ENCODE measurements at places on chromosomes 2 and 18.

DNA sequence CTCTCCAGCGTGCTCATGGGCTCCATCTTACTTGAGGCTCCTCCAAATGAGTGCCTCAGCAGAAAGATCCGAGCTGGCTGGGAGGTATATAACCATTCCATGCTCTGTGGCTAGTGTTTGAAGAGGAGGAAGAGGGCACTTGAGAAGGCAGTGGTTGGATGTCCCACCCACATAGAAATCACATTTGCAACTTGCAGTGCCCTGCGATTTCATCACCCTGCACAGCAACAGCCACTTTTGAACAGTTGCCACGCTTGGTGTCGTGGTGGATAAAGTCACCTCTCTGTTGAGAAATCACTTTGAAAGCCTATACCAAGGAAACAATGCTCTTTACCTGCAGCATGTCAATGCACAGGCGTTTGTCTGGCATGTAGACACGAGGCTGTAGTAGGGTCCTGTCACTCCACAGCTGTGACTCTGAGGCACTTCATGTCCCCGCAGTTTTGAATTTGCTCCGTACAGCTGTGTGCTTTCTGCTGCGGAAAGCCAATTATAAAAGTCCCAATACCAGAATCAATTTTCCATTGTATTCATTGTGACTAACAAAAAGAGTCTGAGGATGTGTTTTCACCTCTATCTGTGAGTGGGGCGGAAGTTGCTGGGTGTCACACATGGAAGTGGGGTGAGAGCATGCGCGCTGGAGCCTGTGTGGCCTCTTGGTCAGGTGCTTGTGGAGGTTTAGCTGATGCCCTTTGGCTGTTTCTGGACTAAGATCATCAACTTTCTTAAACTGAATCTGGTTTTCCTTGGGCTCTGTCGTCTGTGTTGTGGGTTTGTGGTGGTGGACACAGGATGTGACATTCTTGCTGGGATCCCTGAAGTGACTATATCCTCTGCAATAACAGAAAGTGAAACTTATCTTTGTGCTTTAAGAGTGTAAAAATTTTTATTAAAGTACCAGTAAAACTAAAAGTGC, 2.8 kb downstream of the CNDP2 start:
- peak; percentile 65 for DNase-seq

DNA sequence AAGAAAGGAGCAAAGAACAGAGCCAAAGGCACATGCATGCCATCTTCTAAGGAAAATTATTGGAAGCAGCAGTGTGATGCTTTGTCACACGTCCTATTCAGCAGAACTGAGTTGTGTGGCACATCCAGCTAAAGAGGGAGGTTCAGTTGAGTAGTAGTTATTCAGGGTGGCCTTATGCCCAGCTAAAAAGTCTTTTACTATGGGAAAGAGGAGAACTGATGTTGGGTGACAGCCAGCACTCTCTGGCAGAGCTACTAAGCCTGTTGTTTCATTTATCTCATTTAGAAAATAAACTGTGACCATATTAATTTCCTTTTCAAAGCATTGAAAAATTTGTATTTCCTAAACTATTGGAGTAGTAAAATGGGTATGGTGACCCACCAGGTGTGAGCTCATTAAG, 18.5 kb downstream of the ITGA6 start:
- DNase-seq, result no peak

DNA sequence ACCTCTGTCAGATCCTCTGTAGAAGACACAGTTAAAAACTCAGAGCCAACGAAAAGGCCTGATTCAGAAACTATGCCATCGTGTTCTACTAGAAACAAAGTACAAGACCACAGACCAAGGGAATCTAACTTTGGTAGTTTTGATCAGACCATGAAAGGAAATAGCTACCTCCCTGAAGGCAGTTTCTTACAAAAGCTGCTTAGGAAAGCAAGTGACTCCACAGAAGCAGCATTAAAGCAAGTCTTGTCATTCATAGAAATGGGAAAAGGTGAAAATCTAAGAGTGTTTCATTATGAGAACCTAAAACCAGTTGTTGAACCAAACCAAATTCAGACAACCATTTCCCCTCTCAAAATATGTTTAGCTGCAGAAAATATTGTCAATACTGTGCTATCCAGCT, 58.2 kb downstream of the FSIP2 start:
- DNase-seq, result no peak

DNA sequence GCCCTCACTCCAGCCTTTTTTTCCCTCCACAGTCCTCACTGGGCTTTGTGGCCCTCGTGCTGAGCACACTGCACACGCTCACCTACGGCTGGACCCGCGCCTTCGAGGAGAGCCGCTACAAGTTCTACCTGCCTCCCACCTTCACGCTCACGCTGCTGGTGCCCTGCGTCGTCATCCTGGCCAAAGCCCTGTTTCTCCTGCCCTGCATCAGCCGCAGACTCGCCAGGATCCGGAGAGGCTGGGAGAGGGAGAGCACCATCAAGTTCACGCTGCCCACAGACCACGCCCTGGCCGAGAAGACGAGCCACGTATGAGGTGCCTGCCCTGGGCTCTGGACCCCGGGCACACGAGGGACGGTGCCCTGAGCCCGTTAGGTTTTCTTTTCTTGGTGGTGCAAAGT, 39.4 kb downstream of the STEAP3 start:
- no peak for DNase-seq

DNA sequence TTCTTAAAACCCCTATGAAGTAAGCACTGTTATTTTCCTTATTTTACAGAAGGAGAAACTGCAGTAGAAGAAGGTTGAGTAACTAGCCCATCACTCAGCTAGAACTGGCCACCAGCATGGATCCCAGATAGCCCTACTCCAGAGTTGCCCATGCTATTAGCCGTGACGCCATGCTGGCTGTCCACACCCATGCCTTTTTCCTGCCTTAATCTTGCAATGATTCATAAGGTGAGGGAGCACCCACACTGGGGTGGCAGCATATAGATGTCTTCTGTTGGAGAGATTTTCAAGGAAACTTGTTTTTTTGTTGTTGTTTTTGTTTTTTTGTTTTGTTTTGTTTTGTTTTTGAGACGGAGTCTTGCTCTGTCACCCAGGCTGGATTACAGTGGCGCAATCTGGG, 204.1 kb upstream of the HAAO start:
- DNase-seq, result no peak

- no peak for DNase-seq
Observed at GRCh38 chr2:45812011-45812500, 160.6 kb downstream of the PRKCE start.

DNA sequence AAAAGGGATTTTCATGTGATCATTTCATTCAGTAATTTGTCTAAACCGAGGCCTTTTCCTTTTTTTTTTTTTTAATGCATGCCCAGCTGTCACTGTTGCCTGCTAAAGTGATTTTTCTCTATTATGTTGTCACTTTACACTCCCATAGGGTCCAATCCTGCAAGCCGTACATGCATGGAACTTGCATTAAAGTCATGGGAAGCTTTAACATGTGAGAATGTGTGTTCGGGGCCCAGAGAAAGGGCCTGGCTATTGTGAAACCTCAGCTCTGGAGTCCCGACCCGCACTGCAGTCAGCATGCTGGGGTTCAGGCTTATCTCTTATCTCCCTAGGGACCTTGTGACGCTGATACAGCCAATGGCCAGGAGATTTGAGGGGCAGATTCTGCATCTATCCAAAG, 474.6 kb downstream of the SLC4A3 start:
- no peak for DNase-seq

- DNase-seq, result no peak
Observed at GRCh38 chr2:160225722-160226121, 25.6 kb upstream of the ITGB6 start.

- no peak for DNase-seq
Observed at GRCh38 chr2:130790804-130791616, 35.7 kb downstream of the AMER3 start.

DNA sequence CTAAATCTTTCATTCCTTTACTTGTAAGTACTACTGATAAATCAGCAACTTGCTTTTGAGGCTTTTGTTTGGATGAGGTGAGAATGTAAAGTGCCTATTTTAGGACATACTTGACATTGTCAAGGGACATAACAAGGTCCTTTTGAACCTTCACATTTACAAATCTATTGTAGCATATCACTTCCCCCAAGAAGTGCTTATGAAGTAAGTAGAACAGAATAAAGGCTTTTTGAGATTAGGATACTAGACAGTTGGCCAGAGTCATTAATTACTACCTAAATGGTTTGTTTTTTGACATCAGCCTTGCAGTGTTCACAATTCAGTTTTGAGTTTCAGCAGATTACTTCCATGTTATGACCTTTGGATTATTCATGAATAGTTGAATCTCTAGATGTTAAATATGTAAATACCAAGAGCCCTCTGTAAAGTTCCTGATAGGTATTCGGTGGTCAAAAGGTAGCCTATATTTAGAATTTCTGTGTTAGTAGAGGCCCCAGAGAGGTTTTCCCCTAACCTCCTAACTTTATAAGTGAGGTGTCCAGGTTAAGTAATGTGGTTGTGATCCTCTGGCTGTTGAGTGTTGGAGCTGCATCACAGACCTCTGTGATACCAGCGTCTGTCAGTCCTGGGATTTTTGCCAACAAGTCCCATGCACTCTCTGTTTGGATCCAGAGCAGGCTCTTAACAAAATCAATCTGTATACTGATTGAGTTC, 67.2 kb downstream of the LCLAT1 start:
- no peak for DNase-seq

DNA sequence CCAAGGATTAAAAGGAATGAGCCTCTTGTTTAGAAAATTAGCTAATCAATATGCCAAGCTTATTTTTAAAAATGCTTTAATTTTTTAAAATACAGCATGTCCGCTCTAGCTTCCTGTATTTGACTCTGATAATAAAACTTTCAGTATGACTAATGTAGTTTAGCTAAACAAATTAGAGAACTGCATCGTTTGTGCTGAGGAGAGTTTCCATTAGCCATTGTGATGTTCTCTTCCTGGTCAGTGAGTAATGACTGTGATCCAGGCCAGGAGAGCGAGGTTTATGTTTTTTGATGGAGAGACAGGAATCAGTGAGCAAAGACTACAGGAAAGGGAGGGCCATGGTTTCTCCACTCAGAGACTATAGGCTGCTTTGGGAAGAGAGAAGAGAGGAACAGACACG, 237.2 kb upstream of the ETAA1 start:
- no peak for DNase-seq

GRCh38 chr2:57343391-57344006, 703.1 kb upstream of the VRK2 start:
- no peak for DNase-seq

DNA sequence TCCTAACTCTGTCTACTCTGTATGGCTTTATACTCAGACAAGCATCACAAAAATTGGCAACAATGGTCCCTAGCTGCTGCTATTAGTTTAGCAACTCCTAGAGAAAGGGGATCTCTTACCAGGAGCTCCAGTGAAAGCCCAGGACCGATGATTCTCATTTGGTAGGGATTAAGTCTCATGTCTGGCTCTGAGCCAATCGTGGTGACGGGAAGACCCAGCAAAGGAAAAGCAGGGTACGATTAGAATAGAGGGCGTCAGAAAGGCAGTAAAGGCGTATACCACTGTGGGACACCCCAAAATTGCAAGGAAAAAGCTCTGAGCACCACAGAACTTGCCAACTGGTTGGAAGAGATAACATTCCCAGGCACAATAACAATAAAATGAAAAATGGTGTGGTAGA, 129.5 kb downstream of the MTCL1 start:
- no peak for DNase-seq

DNA sequence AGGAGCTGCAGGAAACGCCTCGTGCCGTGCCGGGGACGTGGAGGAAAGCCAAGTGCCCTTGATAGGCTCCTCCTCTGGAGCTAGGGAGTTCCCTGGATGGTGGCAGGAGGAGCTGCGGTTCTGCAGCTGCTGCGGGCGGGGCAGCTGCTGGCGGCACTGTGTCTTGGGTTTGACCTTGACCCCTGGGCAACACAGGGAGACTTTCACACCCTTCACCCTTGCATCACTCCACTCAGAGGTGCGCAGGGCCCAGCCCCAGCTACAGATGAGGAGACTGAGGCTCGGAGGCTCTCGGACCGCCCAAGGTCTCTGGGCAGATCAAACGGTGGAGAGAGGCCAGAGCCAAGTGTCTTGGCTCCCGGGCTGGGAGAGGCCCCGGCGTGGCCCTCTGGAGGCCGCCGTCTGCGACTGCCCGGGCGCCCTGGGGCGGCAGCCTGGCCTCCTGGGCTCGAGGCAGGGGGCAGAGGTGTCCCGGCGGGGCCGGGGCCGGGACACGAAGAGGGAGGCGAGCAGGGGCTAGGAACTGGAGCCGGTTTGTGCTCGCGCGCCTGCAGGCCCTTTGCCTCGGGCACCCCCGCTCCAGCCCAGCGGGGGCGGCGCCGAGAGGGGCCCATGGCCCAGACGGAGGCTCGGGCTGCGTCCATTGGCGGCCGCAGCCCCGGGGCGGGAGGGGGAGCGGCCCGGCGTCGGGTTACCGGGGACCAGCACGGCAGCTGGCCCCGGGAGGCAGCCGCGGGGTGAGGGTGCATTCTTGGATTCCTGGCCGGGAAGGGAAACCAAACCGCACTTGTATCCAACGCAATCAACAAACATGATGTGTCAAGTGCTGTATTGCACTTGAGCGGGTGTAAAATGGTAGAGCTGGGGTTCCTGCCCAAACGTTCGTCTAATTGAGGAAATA, 129.6 kb upstream of the SLC1A4 start:
- peak; percentile 58 for DNase-seq

DNA sequence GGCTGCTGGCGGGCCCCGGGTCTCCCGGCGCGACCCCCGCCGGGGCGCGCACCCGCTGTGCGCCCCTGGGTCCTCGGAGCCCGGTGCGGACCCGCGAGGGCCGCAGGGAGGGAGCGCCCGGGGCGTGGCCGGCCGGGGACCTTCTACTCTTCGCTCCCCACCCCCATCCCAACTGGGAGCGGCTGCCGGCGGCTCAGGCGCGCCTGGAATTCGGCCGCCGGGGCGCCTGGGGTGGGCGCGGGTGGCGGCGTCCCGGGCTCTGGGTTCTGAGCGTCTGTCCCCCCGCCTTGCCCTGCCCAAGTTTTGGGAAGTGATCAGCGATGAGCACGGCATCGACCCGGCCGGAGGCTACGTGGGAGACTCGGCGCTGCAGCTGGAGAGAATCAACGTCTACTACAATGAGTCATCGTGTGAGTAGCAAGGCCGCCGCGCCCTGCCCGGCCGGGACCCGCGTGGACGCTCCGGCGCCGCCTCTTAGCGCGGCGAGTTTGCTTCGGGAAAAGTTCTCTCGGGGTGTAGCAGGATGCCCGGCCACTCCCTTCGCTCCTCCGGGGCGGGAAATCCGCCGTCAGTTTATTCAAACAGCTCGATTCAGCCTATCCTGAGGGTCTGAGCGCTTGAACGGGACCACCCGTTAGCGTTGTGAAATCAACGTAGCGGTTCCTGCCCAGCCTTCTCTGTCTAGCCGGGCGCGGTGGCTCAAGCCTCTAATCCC, 502 bp downstream of the TUBB6 start:
- no peak for DNase-seq

- DNase-seq, result no peak
Observed at GRCh38 chr2:66570471-66570870, 135.5 kb downstream of the MEIS1 start.
